ENCODE measurements at places on chromosomes 11 and 22.

- no peak for DNase-seq
Observed at GRCh38 chr11:27421819-27422494, 50.6 kb downstream of the LGR4 start.

GRCh38 chr11:44356351-44356750, 46.4 kb upstream of the ALX4 start:
- no peak for DNase-seq

GRCh38 chr11:86787018-86787536, 13.3 kb upstream of the PRSS23 start:
- DNase-seq, result no peak

- DNase-seq, result peak; percentile 53
Observed at GRCh38 chr11:8291421-8292350, 28.0 kb upstream of the LMO1 start.

- no peak for DNase-seq
Observed at GRCh38 chr11:85828640-85828978, 17.7 kb upstream of the SYTL2 start.

DNA sequence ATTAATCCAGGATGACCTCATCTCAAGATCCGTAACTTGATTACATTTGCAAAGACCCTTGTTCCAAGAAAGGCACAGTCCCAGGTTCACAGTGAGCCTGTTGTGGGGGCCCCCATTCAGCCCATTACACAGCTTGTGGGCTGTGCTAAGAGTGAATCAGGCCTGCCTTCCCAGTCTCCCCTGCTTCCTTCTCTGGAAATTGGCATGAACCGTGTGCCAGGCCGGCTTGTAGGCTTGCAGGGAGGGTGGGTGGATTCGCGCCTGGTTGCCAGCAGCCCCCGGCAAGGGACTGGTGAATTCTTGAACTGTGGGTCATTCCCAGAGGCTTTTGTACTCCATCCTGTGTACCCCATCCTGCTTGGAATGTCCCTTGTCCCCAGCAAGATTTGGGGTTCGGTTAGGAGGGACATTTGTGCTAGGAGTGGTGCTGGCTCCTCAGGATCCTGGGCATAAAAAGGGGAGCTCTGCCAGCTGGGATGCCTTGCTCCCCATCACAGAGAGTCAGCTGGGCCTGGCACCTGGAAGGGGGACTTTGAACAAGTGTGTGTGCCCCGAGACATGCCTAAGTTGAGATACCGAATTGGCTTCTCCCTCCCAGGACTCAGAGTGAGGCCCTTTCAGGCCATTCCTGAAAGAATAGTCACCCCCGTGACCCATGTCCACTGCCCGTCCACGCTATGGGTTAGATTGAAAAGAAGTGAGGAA, 818.2 kb downstream of the BRD1 start:
- no peak for DNase-seq

DNA sequence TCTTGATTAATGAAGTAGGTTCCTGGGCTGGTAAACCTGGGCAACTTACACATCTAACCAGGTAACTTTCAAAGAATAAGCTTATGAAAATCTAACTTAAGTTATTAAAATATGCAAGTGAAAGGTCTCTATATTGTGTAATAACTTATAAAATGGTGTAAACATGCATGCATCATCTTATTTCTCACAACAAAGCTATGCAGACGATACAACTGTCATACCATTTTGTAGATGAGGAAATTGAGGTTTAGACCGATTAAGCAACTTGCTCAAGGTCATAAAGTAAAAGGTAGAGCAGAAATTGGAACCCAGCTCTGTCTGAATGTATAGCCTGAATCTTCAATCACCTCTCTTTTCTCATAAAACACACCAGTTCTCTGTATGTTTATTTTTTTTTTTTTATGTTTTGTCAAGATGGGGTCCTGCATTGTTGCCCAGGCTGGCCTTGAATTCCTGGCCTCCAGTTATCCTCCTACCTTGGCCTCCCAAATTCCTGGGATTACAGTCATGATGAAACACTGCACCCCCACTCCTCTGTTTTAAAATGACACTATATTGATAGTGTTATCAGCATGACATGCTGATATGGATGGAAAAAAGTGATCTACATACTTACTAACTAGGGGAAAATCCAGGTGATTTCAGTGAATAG, 109.6 kb downstream of the SGSM3 start:
- DNase-seq, result no peak

GRCh38 chr11:112615891-112616290, 345.3 kb upstream of the NCAM1 start:
- DNase-seq, result no peak

- DNase-seq, result no peak
Observed at GRCh38 chr11:59719556-59719955, 5.9 kb upstream of the OR10V1 start.

GRCh38 chr11:91869686-91870085, 354.9 kb upstream of the FAT3 start:
- no peak for DNase-seq

DNA sequence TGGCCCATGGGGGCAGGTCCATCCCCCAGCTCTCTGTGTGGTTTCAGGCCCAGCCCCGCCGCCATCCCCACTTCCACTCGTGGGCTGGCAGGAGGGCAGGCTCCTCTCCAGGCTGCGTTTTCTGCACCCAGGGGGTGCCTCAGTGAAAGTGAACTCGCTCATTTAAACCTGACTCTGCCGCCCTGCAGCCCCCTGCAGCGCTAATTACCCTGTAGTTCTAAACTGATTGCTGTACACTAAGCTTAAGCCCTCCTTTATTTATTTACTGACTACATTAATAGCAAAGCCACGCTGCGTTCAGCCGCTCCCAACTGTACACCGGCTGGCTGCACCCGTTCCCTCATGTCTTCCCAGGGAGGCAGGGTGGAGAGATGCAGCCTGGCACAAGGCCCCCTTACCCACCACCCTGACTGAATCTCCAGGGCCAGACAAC, 36.6 kb upstream of the NNMT start:
- no peak for DNase-seq

DNA sequence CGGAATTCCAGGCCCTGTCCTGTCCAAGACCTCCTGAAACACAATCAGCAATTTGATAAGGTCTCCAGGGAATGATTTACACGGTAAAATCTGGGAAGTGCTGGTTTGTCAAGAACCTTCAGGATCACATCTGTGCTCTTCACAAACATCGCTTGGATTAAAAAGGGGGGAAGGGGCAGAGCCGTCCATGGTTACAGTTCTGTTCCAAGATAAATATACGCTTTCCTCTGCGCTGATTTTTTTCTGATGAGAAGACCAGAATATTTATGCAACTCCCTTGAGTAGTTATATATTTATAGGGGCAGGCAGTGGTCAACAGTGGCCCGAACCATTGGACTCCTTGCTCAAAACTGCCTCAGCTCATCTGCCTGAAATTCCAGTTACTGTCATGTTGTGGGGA, 9.2 kb upstream of the APOL5 start:
- no peak for DNase-seq

DNA sequence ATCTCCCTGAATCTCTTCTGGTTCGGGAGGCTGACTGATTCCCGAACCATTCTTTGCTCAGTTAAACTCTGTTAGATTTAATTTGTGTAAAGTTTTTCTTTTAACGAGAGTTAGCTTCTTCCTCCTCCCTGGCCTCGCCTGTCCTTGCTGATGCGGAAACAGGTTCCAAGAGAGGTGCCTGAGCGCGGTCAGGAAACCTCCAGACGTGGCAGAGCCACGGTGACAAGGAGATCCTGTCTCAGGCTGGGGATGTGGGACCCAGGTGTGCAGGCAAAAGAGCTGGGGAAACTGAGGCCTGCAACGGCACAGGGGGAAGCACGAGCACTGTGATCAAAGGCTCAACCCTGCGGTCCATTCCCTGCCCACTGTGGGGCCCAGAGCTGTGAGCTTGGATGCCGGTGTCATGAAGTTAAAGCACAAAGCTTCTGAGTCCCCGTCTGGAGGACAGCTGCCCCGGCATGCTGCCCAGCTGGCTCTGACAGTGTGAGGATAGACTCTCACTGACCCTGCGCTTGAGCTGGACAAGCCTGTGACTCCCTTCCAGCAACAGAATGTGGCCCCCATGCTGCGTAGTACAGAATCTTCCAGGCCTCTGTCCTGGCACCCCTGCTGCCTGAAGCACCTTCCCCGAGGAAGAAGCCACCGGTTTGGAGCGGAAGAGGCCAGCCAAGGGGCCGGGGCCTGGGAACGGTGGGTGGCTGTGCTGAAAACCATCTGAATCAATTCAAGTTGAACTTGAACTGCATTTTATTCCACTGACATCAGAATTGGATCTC, 960.6 kb downstream of the BRD1 start:
- DNase-seq, result no peak

- DNase-seq, result no peak
Observed at GRCh38 chr22:40423882-40424640, 53.7 kb downstream of the SGSM3 start.

GRCh38 chr11:105910095-105910715, 111.8 kb downstream of the MSANTD4 start:
- DNase-seq, result no peak

DNA sequence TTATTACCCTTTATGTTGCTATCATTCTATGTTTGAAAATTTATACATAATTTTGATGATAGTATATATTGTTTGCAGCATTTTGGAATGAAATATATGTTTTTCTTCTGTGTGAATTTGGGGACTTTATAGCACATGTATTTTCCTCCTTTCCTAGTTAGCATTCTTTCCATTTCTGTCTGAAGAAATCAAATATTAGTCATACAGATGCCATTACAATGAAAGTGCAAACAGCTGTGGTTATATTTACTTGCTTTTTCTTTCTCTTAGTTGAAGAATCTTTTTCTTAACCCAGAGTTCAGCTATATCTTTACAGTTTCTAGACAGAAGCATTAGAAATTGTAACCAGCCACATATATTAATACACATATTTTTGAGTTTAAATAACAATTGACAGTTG, 753.1 kb upstream of the ARHGAP42 start:
- DNase-seq, result no peak

- DNase-seq, result no peak
Observed at GRCh38 chr11:95067841-95068219, 1.1 kb downstream of the SRSF8 start.

DNA sequence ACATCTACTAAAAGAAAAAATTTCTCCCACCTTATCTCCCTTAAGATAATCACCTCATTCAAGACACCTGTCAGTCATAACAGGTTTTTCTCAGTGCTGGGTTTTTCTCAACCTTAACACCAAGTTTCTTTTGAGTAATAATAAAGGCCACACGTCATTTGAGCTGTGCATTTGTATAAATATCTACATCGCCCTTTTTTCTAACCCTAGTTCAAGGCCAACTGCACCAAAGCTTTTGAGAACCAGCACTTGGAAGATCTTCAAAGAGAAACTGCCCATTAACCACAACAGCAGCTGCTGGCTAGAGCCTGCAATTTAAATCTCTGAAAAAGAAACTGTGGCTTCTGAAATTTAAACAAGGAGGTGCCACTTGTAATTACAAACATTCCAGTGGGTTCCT, 6.9 kb downstream of the CADM1 start:
- DNase-seq, result no peak

GRCh38 chr22:36816636-36817524, at the start of gene PVALB:
PVALB (minus strand) TSS chr22:36817035; CDS start chr22:36817005, 30 bp downstream.
- DNase-seq, result no peak

- no peak for DNase-seq
Observed at GRCh38 chr11:133265530-133266035, 266.7 kb downstream of the OPCML start.

GRCh38 chr11:70063121-70063520, 15.0 kb upstream of the ANO1 start:
- DNase-seq, result no peak

DNA sequence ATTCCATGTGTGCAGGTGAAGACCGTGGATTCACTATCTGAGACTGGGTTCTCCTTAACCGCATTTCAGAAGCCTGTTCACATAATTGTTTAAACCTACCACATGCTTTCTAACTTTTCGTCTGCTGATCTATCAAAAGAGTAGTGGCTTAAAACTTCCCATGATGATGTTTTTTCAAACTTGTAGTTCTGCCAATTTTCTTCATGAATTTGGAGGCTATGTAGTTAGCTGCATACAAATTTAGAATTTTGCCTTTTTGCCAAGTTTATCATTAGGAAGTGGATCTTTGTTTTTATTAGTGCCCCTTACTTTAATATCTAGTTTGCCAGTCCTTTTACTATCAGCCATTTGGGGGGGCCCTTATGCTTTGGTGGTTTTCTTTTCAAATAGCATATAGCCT, 57.5 kb upstream of the PITPNB start:
- no peak for DNase-seq

DNA sequence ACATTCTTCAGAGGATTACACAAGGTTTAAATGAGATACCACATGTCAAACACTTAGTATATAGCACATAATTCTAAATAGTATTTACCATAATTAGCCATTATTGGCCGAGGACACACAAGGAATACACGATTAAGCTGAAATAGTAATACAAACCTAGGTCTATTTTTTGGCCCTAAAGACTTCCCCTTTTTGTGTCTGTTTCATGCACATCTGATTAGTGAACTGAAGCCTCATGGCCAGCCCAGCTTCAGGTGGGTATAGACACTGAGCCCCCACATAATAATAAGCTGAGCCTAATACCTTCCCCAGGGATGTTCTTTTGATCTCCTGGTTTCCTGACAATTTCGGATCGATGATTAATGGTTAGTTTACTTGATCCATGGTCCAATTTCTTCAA, 2.1 kb downstream of the GLYATL1B start:
- DNase-seq, result no peak

DNA sequence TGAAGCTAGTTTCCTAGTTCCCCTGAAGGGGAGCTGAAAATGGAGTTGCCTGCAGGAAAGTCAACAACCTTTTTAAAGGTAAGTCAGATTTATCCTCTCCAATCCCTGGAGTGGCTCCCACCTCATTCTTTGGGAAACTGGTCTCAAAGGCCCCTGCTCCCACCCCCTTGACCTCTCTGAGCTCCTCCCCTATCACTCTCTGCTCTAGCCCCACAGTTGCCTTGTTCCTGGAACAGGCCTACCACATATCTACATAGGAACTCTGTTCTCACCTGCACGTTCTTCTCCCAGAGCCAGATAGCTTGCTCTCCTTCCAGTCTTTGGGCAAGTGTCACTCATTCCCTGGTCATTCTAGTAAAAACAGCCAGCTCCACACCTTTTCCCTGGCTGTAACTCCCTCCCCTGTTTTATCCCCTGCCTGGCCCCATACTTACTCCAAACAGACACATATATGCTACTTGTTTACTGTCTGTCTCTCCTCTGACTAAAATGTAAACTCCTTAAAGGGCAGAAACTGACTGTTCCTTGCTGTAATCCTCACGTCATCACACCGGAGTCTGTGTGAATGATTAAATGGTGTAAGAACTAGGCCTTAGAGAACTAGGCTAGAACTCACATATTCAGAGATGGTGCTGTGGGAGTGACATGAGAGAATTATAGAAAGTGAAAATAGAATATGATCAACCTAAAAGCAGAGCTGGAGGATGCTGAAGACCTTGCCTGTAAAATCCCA, 53.3 kb downstream of the TCF20 start:
- DNase-seq, result no peak

DNA sequence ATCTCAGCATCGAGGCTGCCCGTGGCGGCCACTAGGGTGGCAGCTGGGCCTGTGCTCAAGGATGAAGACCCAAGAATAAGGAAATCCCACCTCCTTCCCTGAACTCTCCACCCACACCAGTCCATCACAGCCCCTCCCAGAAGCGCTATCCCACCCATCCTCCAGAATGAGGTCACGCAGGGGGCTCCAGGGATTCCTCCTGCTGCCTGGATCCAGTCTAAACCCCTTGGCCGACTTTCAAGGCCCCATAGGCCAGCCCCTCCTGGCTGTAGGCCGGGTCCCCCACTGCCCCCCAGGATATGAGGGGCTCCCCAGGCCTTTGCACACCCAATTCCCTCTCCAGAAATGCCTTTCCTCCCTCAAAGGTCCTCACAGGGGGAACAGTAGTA, 19.0 kb upstream of the SCGB1A1 start:
- no peak for DNase-seq

Data from tibial artery (tissue), 4 donors.